Astrocyte of the cerebellum (primary cell): ENCODE measurements at places on chromosomes 11 and 22.

GRCh38 chr11:1470681-1471611 is 15.6 kb downstream of the MOB2 start:
- DNase-seq: no peak

DNA sequence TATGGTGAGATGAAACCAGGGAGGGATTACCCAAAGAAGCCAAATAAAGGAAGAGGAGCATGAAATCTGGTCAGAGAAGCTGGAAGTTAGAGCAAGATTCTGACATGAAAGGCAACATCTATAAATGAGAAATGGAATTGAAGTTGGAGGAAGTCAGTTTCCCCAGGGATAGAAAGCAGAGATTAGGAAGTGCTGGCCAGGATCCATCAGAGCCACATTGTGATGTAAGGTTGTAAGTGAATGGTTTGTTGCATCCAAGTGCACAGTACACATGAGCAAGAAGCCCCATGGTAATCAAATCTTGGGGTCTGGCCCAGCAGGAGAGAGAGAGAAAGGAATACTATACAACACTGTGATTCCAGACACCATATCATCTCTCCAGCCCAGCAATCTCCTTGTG is 6.6 kb upstream of the NLRP10 start:
- DNase-seq: no peak

DNA sequence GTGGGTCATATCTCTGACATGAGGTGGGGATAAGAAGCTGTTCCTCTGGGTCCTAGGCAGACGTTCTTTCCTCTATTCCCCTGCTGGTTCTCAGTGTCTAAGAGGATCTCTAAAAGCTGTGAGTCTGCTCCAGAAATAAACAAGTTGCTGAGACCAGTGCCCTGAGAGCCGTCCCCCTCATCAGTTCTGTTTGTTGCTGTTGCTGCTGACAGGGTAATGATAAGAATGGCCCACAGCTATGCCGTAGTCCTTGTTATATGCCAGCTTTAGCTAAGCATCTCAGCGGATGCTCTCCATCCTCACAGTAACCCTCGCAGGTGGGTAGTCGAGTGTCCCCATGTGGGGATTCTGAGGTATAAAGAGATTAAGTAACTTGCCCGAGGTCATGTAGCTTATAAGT is 23.5 kb upstream of the ST14 start:
- no peak for DNase-seq

GRCh38 chr11:129825380-129825779 is 9.7 kb downstream of the TMEM45B start:
- DNase-seq: no peak

GRCh38 chr11:94924171-94924572 is 49.2 kb downstream of the CWC15 start:
- no peak for DNase-seq

DNA sequence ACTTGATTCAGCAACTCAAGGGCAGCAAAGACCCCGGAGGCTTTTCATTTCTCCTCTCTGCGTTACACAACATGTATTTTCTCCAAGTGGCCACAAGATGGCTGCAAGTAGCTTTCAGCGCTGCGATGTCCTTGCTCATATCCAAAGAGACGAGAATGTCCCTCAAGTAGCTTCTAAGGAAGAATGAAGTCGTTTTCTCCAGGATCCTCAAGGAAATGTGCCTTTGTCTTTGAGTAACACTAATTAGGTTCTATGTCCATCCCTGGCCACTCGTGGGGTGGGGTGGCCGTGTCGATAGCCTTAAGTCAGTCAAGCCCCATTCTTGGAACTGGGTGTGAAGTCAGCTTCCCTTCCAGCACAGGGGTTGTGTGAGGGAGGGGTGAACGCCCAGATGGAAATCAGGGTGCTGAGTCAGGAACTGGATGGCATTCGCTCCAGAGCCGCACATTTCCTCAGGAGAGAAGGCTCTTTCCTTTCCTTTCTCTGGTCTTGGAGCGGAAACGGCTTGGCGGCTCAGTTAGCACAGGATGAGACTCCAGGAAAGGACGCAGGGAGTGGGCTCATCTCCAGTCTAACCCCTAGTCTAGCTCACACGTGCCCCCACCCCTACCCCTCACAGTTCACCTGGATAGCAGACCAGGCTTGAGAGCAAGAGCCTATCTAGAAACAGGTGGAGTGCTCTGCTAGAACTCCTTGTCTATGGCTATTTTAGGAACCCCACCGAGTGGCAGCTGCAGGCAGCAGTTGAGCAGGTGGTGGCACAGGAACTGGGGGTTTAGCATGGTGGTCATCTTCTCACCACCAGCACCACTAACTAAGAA is 44.3 kb downstream of the NNMT start:
- DNase-seq: peak; percentile 65

DNA sequence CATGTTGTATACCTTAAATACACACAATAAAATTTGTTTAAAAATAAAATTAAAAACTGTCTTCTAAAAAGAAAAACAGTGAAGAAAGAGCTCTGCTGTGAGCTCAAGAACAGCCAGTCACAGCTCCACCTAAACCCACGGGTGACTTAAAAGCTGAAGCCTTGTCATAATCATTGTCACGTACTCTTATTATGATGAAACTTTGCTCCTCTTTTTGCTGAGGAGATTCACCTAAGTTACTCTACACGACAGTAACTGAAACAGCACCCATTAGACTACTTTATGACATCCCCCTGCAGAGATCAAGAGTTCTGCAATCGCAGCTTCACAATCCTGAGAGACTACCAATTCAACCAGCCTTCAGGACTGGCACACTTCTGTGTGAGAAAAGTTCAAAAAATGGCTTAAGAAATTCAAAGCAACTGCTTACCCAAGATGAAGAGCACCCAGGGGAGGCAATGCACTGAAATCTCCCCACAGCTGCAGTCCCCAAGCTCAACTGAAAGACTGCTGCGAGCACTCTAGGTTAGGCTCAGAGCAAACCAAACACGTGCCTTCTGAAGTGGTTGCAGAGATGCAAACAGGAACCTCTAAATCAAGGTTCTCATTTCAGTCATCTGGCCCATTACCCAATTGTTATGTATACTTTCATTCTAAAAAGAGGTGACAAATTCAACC is at the start of gene JAML:
Gene JAML, minus strand, starts transcription at position 501 of the 678 bp plus-strand sequence. CDS start 10,145 bp downstream, outside the sequence.
- DNase-seq: no peak

- DNase-seq: peak; percentile 23
Observed at GRCh38 chr11:17504330-17505107, 27.9 kb upstream of the ABCC8 start.

GRCh38 chr11:115161876-115162275 is 342.3 kb downstream of the CADM1 start:
- no peak for DNase-seq

- DNase-seq: peak; percentile 28
Observed at GRCh38 chr11:107563702-107564101, 1.8 kb downstream of the ALKBH8 start.

GRCh38 chr22:44293876-44294275 is 18.9 kb downstream of the SHISAL1 start:
- DNase-seq: no peak

- DNase-seq: no peak
Observed at GRCh38 chr11:114025329-114025907, 34.1 kb upstream of the ZBTB16 start.

GRCh38 chr11:62656796-62657429 is 3.8 kb upstream of the INTS5 start:
- DNase-seq: no peak

- no peak for DNase-seq
Observed at GRCh38 chr22:39661842-39662685, 91.5 kb downstream of the CACNA1I start.

- DNase-seq: no peak
Observed at GRCh38 chr11:72058416-72059034, 21.8 kb downstream of the NUMA1 start.

DNA sequence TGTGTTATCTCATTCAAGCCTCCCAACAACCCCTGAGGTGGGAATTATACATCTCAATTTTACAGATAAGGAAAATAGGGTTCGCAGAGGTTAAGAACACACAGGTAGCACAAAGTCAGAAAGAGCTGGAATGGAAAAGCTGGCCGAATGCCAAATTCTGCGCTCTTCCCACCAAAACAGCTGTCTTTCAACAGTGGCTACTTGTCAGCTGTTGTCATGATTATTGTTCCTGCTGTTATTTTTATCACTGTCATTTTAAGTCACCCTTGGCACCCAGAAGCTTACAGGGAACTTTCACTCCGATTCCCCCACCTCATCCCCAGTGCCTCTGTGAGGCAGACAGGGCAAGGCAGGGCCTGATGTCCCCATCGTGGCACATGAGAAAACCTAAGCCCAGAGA is 74.5 kb upstream of the CSNK2A3 start:
- DNase-seq: no peak

DNA sequence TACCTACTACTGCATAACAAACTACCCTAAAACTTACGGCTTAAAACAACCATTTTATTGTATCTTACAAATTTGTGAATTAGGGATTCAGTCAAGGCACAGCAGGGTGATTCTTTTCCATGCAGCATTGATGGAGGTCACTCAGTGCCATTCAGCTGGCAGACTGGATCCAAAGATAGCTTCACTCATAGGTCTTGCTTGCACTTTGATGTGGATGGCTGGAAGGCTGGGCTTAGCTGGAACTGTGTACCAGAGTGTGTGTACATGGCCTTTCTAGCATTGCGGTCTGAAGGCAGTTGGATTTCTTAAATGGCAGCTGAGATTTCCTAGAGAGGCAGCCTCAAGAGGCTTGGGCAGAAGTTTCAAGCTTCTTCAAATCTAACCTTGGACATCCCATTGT is 25.0 kb downstream of the YAP1 start:
- DNase-seq: no peak

GRCh38 chr11:57150454-57150917 is 31.3 kb upstream of the LRRC55 start:
- no peak for DNase-seq
